ENCODE measurements at places on chromosomes 2 and 18. TPM values are rescaled to one million over a fixed set of nuclear protein-coding genes. Genes with fewer than 3 reads are reported as not detected.
A peak's percentile ranks its signal among the peaks of the same experiment; 100 is the strongest.

GRCh38 chr2:188598551-188598950 lies 306.9 kb downstream of the GULP1 start:
- peak; percentile 28 for DNase-seq
- peaks cover 3% of the 10 kb centered on the region for H3K4me1 ChIP-seq
- no peaks in the 10 kb centered on the region for H3K36me3 ChIP-seq
- H3K4me3 ChIP-seq, result no peak overlapping the region
- H3K27ac ChIP-seq, result peak overlapping the region; percentile 9

DNA sequence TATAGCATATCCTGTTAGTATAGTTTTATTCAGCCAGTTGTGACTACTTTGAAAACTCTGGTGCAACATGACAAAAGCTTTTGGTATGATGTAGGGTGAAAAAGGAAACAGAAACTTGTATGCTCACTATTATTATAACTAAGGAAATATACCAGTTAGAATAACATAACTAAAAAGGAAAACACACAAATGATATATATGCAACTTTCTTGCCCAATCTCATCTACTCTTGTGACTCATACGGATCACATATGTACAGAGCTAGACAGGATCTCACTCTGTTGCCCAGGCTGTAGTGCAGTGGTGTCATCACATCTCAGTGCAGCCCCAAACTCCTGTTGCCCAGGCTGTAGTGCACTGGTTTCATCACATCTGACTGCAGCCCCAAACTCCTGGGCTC lies 12.4 kb upstream of the TLK1 start:
- no peaks in the 10 kb centered on the region for H3K27me3 ChIP-seq
- H3K36me3 ChIP-seq, result no peaks in the 10 kb centered on the region
- no peak overlapping the region for H3K27ac ChIP-seq
- DNase-seq, result no peak

DNA sequence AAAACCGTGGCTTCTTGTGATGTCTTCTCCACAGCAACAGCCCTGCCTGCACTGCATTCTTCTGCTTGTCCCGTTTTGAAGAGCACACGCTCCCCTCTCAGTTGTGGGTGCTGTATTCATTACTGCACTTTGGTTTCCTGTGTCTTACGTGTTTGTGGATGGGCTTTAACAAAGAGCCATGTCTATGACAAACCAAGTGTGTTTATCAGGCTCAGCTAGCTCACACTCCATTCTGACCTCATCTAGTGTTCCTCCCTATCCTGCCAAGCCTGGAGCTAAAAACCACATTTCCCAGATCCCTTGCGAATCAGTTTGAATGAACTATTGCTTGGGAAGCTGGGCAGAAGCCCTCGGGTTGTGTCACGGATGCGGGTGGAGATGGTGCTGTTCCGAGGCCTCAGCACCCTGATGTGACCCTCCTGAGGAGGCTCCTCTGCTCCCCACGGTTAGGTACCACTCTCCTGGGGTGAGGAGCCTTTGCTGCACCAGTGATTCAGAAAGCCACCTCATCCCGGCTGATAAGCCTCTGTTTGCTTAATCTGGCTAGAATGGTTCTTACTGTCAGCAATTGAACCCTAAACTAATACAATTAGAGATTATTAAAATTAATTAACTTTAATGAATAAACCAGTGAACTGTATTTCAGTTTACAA lies 116.5 kb downstream of the GALR1 start:
- no peaks in the 10 kb centered on the region for H3K27me3 ChIP-seq
- H3K4me3 ChIP-seq, result no peak overlapping the region
- no peak for DNase-seq
- H3K36me3 ChIP-seq, result no peaks in the 10 kb centered on the region
- H3K4me1 ChIP-seq, result peaks cover 5% of the 10 kb centered on the region

DNA sequence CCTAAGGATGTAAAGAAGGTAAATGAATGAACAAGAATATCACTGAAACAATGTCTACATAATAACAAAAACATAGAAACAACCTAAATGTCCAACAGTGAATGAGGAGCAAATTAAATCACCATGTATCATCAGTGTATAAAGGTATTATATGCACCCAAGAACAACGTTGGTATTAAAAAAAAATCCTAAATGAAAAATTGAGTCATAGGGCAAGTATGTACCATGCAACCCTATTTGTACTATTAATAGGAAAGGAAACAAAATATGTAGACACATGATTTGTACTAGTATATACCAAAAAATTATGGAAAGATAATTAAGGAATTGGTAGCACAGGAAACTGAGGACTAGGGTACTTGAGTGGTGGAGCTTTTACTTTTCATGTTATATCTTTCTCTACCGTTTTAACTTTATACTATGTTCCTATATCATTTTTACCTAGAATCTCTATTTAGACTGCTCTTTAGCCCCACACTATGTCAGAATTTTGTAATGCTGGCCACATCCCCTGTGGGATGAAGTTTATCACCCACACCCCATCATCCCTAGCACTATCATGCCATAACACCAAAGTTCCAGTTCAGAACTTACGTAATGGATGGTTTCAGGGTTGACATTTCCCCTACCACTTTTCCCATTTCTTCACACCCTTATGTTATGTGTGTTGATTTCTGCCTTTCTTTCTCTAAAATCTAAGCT lies 25.6 kb downstream of the IKZF2 start:
- H3K4me1 ChIP-seq, result no peaks in the 10 kb centered on the region
- H3K27ac ChIP-seq, result no peak overlapping the region
- no peaks in the 10 kb centered on the region for H3K36me3 ChIP-seq
- no peaks in the 10 kb centered on the region for H3K27me3 ChIP-seq
- H3K4me3 ChIP-seq, result no peak overlapping the region

- no peaks in the 10 kb centered on the region for H3K4me1 ChIP-seq
- no peak overlapping the region for H3K4me3 ChIP-seq
- no peaks in the 10 kb centered on the region for H3K36me3 ChIP-seq
- DNase-seq, result no peak
- no peaks in the 10 kb centered on the region for H3K27me3 ChIP-seq
Observed at GRCh38 chr2:136645236-136645828, 120.0 kb upstream of the THSD7B start.

DNA sequence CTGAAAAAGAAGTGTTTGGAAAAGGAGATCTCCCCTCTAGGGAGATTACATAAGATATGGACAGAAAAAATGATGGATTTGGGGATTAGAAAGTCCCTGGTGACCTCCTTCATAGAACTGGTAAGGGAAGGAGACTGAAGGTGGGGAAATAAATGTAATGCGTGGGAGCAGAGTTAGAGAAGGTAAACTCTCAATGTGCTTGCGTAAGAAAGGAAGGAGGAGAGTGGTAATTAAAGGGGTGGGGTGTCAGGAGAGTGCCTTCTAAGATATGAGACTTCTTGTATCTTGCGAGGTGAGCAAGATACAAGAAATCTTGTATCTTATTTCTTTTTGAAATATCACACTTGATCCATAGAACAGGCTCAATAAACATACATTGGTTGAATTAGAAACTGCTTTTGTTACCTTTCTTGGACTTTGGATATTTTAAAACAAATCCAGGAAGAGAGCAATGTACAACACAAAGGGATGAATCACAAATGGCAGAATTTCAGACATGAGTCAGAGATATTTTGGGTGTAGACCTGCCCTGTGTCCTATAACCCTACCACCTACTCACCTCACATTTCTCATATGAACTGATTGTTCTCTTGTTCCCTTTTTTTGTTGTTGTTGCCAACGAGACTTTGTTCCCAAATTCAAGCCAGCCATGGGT lies 342.4 kb downstream of the INSIG2 start:
- H3K27ac ChIP-seq, result no peak overlapping the region
- no peaks in the 10 kb centered on the region for H3K4me1 ChIP-seq
- no peak for DNase-seq
- H3K4me3 ChIP-seq, result no peak overlapping the region

DNA sequence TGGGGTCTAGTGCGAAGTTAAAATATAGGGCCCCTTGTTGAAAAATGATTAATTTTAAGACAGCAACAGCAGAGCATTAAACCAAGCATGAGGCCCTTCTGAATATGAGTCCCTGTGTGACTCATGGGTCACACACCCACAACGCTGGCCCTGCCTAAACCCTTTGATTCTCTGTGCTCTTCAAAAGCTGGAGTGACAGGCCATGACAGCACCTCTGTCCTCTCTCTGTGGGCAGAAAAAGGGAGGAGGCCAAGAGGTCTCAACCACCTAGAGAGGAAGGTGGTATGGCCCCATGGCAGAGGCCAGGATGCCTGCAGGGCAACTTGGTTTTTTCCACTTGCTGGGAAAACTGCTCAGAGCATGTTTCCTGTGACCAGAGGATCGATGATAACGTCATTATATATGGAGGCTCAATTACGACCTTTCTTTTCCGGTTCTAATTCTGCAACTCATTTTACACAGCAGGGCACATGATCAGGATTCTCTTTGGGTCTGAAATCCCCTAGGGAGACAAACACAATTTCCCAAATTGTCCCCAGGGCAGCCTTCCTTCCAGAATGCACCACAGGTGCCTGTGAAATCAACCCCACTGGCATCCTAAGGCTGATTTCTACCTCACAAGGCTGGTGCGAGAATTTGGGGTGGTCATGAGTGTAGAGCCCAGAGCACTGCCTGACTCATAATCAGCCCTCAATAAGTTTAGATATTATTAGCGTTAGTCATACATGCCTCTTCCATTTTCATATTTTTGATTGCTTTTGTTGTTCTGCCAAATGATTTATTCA lies 102.0 kb upstream of the PPP1CB start:
- DNase-seq, result no peak
- H3K4me1 ChIP-seq, result peaks cover 24% of the 10 kb centered on the region
- H3K4me3 ChIP-seq, result no peak overlapping the region
- no peaks in the 10 kb centered on the region for H3K27me3 ChIP-seq
- H3K27ac ChIP-seq, result peak overlapping the region; percentile 83
- H3K36me3 ChIP-seq, result no peaks in the 10 kb centered on the region

The IL36B gene
- total RNA-seq, result not detected

The GPR39 gene
- 14.5 TPM for total RNA-seq

Measured in hepatocyte (in vitro differentiated cells).